ENCODE measurements at places on chromosomes 11 and 22. TPM values are rescaled to one million over a fixed set of nuclear protein-coding genes. Genes with fewer than 3 reads are reported as not detected.

IGF2 gene
- 246 TPM for total RNA-seq

OR8G1 gene
- total RNA-seq, result not detected

TMEM25 gene
- 25.5 TPM for total RNA-seq

ANKK1 gene
- 1.7 TPM for total RNA-seq

OR8D4 gene
- total RNA-seq, result not detected

DNA sequence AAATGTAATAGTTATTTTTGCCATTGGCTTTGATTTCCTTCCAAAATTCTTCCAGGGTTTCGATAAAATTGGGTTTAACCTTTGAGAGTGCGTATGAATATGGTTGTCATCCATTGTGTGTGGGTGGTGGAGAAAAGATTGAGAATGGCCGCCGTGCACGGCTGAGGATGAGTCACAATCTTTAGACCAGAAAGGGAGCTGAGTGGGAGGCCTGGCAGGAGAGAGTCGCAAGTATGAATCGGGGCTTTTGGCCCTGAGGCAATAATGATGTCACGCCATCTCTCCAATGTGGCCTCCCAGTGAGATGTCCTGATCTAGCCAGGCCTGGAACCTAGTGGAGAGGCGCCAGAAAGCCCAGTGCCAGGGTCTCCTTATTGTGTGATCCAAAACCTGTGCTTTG, 33.1 kb upstream of the SMPD1 start:
- peak; percentile 21 for DNase-seq

DNA sequence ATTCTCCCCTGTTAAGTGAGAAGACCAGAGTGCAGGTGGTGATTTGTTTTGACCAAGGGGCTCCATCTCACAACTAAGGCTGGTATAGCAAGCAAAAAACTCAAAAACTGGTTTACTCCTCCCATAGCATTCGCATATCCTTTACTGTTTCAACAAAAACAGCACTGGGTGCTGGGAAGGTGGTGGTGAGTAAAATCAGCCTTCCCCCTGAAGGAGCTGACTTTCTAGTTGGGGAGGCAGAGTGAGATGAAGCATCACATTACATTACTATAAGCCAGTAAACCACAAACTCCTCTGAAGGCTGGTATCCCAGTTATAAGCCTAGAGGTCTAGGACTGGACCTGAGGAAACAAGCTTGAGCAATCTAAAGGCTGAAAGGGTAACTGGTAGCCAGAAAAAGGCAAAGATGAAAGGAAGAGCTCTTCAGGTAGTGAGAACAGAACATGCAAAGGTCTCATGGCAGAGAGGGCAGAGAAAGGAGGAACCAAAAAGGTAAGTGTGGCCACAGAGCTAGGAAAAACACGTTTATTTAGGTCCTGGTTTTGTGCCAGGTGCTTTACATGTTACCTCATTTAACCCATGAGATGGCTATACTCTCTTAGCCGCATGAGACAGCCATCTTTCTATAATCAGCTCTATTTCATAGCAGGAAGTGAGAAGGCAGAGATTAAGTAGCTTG, 22.3 kb downstream of the TMEM123 start:
- no peak for DNase-seq

DNA sequence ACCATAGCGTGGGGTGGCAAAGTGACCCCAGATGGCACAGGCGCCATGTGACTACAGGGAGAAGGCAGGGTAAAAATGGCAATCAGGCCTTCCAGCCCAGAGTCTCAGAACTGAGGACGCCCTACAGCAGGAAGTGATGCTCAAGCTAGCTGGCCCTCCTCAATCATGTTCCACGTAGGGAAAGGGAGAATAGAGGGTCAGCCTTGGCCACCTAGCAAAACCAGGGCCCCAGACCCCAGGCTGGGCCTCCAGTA, 978 bp upstream of the ANKRD13D start:
- no peak for DNase-seq

GRCh38 chr11:122375687-122376399, 259.8 kb upstream of the BLID start:
- DNase-seq, result no peak

DNA sequence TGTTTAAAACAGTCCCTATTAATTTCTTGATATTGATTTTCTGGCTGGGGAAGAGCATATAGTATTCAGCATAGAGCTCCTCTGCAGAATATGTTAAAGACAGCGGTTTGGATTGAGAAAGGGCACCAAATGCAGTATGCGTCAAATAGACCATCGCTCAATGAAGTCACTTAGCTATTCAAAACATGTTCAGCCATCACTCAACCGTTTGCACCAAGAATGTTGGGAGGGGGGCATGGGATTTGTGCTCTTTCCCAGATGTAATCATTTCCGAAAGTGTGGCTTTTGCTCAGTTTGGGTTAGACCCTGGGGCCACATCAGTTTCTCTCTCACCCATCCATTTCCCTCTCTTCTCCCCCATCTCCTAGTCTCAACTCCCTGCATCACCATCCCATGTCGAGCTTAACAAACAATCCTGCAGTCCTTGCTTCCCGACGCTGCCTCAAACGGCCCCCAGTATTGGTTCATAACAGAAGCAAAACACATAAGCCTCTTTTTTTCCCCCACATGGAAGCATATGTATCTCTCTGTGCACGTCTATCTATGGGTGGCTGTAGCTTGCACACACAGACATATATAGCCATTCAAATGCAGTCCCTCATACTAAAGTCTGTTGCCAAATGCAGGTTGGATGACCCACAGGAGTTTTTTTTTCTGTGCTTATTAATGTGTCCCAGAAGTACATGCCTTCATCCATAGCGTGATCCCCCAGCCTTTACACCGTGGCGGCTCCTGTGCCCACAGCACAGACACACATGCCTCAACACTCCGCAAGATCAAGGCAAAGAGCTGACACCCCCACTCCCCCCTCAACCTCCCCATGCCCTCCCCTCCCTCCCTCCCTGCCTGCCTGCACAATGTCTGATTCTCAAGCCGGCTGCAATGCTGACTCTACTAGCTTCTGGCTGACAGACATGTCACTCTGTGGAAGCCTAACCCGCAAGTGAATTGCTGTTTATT, 2.6 kb downstream of the CACNG2 start:
- no peak for DNase-seq
